ENCODE measurements at places on chromosomes 12 and 14.

DNA sequence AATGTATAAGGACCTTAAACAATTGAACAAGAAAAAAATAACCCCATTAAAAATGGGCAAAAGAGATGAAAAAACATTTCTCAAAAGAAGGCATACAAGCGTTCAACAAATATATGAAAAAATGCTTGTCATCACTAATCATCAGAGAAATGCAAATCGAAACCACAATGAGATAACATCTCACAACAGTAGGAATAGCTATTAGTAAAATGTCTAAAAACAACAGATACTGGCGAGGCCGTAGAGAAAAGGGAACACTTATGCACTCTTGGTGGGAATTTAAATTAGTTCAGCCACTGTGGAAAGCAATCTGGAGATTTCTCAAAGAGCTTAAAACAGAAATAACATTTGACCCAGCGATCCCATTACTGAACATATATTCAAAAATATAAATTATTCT is 769.8 kb upstream of the MGAT4C start:
- no peak for DNase-seq

DNA sequence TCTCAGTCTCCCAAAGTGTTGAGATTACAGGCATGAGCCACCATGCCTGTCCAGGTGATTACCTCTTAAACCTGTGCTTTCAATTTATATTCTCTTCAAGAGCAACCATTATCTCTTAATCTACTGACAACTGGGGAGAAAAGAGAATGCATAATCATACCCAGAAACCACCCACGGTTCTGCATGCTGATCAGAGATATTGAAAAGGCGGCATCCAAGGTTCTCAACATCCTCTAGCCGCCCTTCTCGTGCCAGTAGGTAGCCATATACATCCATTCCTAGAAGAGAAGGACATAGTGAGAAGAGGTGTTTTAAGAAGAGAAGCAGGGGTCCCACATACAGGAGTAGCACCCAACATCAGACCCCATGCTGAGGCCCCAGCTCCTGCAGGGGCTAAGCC is 20.8 kb downstream of the ANAPC7 start:
- DNase-seq, result no peak

- no peak for DNase-seq
These were observed 62.8 kb upstream of the OSBPL8 start for GRCh38 chr12:76622351-76622750.

GRCh38 chr12:49428793-49429192 is 61.5 kb downstream of the SPATS2 start:
- no peak for DNase-seq

DNA sequence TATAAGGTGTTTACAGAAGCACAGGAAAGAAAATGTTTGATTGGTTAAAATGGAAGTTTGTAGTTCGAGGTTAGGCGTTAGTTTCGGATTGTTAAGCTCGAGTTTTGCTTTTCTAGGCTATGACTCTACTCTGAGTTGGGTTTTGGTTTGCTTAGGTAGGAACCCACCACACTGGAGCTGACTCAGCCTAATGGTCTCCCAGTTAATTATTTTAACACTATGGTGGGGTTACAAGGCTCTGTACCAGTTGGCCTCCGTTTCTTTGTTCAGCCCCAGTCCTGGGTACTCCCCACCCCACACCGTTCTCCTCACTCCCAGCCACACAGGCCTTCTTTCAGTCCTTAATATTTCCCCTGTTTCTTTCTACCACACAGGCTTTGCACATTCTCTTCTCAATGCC is 583.9 kb downstream of the NRXN3 start:
- DNase-seq, result no peak

DNA sequence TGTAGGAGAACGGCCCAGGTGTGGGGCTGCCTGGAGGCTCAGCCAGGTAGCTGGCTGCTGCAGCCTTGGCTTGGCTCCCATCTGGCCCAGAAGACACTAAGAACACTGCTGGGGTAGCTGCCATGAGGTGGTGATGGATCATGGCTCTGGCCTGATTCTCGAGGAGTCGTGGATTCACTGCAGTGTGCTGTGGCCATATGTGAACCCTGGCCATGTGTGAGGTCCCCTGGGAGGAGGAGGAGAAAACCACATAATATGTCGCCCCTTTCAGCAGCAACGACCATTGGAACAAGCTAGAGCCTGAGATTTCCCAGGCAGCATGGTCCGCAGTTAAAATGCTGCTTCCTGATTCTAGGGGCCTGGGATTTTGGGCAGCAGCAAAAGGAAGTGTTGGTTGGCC is 4.0 kb upstream of the PRMT8 start:
- no peak for DNase-seq

DNA sequence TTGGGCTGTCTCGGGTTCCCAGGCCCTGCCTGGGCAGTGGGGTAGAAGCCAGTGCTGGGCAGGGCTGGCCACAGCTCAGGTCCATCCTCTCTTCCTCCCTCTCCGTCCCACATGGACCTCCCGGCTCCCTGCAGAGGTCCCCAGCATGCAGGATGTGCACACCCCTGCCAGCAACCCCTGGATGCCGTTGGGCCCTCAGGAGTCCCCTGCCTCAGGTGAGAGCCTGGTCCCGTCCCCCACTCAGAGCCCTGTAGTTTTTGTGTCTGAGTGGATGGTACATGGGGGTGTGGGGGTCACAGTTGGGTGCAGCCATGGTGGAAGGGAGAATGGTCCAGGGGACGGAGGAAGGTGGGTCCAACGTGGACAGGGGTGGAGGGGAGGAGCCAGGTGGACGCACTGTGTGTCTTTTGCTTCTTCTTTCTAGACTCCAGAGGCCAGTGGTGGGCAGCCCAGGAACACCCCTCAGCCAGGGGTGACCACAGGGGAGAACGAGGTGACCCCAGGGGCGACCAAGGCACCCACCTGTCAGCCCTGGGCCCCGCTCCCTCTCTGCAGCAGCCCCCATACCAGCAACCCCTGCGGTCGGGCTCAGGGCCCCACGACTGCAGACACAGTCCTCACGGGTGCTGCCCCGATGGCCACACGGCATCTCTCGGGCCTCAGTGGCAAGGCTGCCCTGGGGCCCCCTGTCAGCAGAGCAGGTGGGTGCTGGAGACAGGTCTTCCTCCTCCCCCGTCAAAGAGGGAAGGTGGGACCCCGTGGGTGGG is 21.7 kb downstream of the PAPLN start:
- DNase-seq, result no peak

GRCh38 chr14:54435500-54435981 is 5.6 kb downstream of the CNIH1 start:
- DNase-seq, result no peak

GRCh38 chr12:75294336-75294735 is 35.8 kb downstream of the CAPS2 start:
- DNase-seq, result no peak

DNA sequence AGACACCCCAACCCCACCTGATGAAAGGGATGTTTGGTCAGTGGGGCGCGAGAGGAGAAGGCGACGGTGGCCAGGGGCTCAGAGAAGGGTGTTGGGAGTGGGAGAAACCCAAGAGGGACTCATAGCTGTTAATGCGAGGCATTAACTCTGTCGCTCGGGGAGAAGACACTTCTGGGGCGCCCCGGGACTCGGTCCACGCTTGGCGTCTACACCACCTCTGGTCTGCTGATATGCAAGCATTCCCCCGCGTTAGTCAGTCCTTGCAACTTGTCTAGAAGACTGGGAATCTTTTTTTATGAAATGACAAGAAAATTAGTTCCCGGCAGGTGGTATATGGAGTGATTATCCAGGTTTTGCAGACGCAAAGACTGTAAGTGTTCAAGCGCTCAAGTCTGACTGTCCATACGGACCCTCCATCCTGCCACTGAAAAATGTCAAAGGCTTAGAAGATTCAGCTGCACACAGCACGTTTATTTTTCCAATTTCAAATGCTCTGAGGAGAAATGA is 360 bp upstream of the SLC35F4 start:
- DNase-seq, result no peak

- DNase-seq, result no peak
These were observed 106.7 kb downstream of the KTN1 start for GRCh38 chr14:55686713-55687112.

DNA sequence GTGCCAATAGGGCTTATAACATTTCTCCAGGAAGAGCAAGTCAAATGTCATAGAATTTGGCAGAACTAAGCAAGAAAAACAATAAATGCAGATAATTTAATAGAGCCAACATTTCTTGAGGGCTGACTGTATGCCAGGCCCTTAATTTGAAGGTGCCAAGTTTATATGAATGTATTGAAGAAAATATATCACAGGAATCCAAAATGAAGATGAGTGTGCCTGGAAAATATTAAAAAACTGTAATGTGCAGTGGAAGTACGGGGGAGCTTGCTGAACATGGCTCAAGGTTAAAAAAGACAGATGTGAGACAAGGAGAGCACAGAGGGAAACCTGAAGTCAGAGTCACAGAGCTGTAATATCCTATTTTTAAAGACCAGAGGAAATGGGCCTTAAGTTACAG is 16.4 kb downstream of the NR1H4 start:
- no peak for DNase-seq

- no peak for DNase-seq
These were observed 30.4 kb downstream of the RTL1 start for GRCh38 chr14:100873096-100873482.

DNA sequence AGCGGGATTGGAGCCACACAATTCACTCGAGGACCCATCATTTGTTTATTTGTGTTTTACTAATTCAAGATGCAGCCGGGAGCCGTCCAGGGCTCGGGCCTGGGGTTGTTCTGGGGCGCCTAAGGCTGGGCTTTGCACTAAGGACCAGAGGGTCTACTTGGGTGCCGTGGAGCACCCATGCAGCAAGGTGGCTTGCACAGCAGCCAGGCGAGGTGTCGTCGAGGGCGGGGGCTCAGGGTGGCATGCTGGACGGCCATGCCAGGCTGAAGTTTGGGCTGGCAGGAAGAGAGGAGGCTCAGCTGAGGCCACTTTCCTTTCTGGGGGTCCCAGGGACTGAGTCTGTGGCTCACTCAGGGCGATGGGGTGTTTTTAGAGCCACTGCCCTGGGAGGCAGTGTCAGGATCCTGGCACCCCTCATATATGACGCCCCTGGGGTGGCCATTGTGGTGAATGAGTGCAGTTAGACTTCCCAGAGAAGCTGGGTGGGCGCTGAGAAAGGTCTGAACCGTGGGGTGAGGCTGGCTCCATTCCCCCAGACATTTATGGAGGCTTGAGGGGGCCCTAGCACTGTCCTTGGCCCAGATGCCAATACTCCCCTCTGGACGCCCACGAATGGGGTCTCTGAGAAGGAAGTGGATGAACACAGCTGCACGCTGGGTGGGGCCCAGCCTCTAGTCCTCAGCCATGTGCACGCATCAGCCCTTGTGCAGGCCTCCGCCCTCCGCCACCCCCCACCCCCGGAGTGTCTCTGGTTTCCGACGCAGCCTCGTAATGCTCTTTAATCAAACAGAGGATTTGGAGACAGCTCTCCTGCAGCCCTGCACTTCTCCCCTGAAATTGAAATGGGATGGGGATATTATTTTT is 11.3 kb downstream of the MEG3 start:
- DNase-seq, result no peak

DNA sequence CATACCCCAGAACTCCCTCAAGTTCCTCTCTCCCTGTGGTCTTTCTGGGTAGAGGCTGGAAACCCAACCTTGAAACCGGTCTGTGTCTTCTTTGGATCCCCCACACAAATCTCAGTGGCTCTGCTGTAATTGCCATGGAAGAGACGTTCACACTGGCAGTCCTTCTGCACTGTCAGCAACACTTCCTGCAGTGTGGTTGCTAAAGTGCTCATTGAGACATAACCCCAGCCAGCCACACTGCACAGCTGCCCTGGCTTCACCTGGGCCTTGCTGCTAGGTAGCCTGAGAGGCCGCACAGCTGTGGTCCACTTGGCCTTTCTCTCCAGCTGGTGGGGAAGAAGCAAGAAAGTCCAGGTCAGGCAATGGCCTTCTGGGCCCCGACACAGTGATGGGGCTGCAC is 2.4 kb downstream of the GZMH start:
- DNase-seq, result no peak

DNA sequence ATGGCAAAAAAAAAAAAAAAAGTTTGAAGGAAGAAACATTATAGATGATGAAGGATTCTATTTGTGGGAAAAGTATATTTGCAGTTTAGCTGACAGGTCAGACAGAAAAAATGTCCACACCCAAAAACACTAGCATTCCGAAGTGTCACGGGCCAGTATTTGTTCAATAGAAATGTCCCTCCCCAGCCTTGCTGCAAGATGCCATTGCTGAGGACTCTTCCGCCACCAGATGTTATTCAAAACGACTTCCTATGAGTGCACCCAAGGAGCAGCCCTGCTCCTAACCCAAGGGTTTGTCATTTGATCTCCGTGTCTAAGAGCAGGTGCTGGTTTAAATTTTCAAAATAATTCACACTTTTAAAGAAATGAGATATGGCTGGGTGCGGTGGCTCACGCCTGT is 163.1 kb downstream of the GCH1 start:
- no peak for DNase-seq

All from SW 1271 (cell line).